T-helper 22 cell (primary cell): ENCODE measurements at places on chromosomes 16 and 17.

DNA sequence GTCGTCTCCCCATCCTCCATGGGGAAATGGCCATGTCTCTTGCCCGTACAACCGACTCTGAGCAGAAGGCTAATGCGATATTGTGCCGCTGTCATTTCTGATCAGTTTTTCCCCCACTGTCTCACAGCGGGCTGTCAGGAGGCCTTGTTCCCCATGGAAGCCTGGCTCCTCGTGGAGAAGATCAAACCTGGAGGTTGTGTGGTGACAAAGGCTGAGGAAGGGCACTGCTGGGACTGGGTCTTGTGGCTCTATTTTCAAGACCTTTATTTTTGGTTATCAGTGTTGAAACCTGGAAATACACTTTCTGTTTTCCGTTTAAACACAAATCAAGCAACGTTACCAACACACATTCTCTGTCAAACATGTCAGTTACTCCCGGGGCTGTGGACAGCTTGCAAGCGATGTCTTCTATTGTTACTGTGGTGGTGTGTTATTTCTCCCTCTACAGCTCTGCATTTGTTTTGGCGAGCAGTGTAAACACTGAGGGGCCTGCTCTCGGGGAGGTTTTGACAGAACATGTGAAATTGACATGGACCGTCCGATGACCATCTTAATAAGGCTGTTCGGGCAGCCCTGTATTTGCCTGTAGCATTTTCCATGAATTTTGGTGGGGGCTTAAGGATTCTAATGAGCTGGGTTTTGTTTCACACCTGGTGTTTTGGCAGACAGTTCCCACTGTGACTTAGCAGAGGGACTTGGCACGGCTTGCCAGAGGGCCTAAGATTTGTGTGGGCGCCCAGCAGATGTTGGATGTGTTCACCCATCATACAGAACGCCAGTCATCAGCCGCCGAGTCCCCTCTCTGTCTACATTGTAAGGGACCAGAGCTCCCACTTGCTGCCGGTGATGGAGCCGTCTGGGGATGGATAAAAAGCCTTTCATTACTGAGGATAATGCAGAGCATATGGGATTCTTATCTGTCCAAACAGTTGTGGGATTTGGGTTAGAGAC lies 12.5 kb downstream of the RBFOX1 start:
- no peak for DNase-seq

DNA sequence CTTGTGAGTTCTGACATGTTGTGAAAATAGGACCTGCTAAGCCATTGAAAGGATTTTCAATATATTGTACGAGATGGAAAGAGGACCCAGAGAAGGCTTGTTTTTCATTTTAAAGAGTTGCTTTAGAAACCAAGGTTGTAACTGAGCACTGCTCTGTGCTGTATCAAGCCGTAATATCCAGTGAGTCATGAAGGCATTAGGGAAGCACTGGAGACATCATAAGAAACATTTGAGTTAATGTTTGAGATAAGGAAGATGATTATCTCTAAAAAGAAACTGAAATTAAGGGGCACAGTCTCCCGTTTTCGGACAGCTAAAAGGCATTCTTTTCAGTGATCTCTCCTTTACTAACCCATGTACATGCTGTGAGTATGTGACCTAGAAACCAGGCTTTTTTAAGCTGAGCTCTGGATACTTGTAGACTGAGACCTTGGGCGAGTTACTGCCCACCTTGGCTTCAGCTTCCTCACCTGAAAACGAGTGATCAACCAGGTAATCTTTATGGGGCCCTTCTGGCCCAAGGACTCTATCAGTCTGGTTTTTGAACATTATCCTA lies 149.2 kb upstream of the TBX2 start:
- DNase-seq, result no peak

DNA sequence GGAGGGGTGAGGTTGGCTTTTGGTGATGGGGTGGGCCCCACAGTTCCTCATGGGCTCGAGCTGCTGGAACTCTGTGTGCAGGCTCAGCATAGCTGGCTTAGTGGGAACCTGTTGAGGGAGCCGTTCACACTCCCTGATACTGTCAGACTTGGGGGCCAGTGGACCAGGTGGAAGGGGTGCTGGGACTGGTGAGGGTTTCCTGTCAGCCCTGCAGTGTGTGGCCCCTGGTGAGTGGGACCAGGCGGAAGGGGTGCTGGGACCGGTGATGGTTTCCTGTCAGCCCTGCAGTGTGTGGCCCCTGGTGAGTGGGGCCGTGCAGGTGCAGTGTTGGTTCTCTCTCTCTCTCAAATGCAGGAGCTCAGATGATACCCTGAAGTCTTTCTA lies 45.1 kb upstream of the ZNF750 start:
- DNase-seq, result no peak

DNA sequence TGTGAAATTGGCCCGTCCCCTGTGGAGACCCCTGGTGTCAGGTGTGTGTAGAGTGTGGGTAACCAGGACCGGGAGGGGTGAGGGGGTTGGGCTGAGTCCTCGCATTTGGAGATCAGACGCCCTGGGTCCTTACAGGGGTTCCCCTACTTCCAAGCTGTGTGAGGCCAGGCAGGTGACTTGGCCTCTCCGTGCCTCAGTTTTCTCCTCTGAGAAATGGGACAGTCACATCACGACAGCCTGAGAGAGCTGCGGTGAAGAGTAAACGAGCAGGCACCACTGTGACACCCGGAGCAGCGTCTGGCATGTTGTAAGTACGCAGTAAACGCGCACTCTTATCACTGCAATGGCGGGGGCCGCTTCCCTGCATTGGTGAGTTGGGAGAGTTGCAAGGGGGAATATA lies 152.5 kb upstream of the CIBAR2 start:
- no peak for DNase-seq

- no peak for DNase-seq
Measured at GRCh38 chr16:23244122-23244521, 58.0 kb upstream of the SCNN1B start.

GRCh38 chr16:49834531-49835151 lies 21.3 kb downstream of the ZNF423 start:
- DNase-seq, result no peak

DNA sequence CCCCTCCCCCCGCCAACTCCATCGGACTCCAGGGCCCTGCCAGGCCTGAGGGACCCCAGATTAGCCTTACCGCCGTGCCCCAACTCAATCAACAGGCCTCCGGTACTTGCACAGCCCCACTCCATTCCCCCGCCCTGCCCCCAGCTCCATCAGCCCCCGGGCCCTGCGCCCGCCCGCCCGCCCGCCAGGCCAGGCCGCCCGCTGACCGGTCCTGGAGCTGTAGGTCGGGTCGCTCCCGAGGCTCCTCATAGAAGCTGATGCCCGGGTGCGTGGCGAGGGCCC lies 308 bp downstream of the GTF3C1 start:
- no peak for DNase-seq

- no peak for DNase-seq
Measured at GRCh38 chr17:80754846-80755245, 210.2 kb downstream of the RPTOR start.

DNA sequence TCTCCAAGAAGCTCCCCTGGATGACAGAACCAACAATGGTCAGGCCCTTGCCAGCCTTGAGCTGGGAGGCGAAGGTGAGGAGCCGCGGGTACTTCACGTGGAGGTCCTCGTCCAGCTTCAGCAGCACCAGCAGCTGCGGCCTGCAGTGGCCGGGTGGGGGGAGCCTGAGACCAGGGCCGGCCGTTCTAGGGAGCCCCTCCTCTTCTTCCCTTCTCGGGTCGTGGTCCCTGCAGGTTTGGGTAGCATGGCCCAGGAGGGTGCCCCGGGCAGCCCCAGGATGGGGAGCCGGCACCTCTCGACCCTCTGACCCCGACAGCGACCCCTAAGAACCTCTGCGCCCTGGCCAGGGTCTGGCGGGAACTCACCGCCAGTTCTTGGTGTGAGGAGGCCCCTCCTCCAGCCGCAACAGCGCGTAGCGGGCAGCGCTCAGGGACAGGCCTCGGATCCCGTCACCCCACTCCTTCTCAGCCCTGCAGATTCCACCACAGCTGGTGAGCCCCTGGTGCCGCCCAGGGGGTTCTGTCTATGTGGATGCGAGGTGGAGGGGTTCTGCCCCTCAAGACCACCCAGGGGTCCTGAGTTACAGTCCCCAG lies 3.1 kb upstream of the LCAT start:
- no peak for DNase-seq

- DNase-seq, result no peak
Measured at GRCh38 chr16:15778999-15779614, 77.7 kb downstream of the MYH11 start.

- DNase-seq, result no peak
Measured at GRCh38 chr17:10439816-10440215, 18.1 kb upstream of the MYH8 start.

DNA sequence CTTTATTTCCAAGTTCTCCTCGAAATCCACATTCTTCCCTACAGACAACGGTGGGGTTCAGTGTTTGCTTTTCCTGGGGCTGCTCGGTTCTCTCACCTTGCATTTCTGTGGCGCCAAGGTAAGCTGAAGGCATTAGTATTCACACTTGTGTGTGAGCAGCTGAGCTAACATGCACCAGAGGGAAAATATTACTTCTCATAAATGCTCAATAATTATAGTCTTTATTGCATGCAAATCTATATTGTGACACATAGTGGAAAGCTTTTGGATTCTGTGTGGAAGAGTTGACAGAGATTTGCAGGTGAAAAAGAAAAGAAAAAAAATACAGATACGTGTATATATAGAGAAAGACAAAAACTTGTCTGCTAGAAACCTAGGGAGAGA lies 411.8 kb downstream of the MAF start:
- DNase-seq, result no peak

DNA sequence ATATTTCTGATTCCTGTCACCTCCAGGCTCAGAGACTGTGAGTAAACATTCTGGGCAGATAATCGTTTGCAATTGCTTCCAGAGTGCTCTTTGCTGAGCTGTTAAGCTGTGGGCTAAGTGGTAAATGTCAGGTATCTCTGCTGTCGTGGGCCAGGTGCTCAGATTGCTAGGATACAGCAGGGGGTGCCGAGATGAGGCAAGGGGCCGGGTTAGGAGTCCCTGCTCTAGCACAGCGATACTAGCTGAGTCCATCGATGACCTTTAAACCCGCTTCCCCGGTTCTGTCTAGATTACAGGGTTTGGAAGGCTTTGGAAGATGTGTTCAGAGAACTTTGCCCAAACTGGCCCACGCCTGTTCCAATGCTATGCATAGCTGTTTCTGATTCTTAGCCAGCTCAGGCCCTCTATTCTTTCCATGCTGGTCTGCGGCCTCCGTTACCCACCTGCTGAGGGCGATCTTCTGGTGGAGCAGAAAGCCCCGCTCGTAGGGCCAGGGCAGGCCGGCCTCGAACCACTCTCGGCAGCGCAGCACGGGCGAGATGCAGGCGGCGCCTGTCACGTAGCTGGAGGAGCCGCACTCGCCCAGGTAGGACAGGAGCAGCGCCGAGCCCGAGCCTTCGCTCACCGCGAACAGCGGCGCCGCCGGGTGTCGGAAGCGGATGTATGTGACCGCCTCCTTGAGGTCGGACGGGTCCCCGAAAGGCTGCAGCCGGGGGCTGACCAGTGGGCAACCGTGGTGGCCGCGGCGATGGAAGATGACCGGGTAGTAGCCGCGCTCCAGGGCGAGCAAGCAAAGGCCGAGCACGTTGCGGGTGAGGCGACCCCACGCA lies 979 bp downstream of the ABHD15 start:
- no peak for DNase-seq

- no peak for DNase-seq
Measured at GRCh38 chr17:63709110-63709509, 9.2 kb upstream of the LIMD2 start.
